ENCODE measurements at places on chromosomes 16 and 17. TPM values are rescaled to one million over a fixed set of nuclear protein-coding genes. Genes with fewer than 3 reads are reported as not detected.

- no peak for DNase-seq
Observed at GRCh38 chr16:21647562-21648164, 4.7 kb downstream of the IGSF6 start.

DNA sequence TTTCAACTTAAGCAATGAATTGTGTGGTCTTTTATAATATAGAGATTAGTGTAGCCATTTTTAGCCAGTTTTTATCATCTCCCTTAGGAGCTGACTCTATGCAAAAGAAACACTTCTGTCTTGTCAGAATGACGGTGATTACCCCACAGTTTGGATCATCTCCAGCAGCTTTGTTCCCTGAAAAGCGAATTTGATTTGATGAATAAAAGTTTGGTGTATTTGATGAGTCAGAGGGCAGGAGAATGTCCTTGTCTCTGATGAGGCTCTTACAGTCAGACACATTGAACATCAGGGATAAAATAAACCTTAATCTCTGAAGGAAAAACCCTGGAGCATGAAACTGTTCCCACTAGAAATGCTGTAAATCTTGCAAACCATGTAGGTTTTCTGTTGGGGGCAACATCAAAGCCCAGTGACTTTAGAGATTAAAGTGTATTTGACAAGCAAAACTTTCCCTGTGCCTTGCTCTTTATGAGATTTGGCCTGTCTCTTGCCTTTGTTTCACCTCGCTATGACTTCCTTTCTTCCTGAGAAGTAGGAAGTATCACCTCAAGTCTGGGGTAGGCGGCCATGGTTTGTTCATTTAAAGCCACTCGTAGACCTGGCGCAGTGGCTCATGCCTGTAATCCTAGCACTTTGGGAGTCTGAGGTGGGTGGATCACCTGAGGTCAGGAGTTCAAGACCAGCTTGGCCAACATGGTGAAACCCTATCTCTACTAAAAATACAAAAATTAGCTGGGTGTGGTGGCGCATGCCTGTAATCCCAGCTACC lies 209.3 kb downstream of the FTO start:
- peak; percentile 49 for DNase-seq

DNA sequence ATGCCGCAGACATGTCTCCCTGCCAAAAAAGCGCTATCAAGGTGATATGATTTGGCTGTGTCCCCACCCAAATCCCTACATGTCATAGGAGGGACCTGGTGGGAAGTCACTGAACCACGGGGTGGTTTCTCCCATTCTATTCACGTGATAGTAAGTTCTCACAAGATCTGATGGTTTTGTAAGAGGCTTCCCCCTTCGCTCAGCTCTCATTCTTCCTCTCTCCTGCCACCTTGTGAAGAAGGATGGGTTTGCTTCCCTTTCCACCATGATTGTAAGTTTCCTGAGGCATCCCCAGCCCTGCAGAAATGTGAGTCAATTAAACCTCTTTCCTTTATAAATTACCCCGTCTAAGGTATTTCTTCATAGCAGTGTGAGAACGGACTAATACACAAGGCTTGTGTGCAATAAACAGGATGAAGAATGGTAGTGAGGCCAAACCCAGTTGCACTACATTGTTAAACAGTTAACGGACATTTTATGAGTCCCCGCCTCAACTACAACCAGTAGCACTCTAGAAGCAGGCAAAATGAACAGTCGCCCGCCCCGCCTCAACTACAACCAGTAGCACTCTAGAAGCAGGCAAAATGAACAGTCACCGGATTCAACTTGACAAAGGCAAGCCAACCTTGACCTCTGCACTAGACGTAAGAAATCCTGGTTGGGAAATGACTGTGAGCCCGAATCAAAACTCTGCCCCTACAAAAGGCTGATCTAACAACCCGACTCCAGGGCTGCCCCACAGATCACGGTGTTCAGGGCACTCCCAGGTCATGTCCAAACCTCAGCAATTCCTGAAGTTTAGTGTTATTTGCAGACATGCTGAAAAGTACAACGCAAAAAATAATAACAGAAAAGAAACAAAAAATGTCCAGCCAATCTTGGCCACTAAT lies 26.3 kb downstream of the VPS53 start:
- peak; percentile 66 for DNase-seq

GRCh38 chr17:73514146-73514863 lies 129.9 kb downstream of the SDK2 start:
- no peak for DNase-seq

GRCh38 chr17:8056976-8057625 lies 18.2 kb downstream of the ALOX15B start:
- no peak for DNase-seq

DNA sequence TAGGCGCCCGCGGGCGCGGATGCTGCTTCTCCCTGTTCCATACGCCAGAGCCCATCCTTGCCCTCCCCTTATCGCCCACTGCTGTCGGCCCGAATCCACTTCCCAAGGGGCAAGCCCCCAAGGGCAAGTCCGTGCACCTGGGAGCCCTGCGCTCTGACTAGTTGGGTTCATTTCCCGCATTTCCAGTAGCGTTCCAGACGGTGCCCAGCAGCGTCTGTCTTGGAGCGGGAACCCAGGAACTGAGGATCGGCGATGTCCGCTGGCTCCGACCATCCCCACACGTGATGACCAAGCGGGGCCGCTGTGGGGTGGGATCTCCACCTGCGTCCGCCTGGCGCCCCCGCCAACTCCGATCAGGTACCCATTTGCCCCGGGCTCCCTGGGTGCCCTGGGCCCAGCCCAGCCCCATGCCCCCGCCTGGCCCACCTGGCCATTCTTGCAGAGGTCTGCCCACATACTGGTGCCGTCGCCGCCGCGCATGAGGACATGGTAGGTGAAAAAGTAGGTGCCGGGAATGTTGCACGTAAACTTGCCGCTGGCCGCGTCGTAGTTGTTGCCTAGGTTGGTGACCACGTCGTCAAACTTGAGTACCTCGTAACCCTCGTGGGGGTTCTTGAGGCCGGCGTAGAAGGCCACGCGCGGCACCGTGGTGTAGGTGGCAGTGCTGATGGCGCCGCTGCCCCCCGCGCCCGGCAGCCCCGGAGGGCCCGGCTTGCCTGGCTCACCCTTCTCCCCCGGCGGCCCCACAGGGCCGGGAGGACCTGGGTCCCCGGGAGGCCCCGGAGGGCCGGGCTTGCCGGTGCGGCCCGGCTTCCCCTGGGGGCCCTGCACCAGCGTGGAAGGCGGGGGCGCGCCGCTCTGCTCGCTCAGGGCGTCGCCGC lies 837 bp downstream of the C1QL1 start:
- DNase-seq = no peak

- DNase-seq = peak; percentile 75
Observed at GRCh38 chr17:74199306-74200092, 4.0 kb upstream of the RPL38 start.

- DNase-seq = peak; percentile 46
Observed at GRCh38 chr17:76091526-76092286, 11.9 kb downstream of the EXOC7 start.

- peak; percentile 38 for DNase-seq
Observed at GRCh38 chr17:49969134-49969759, at the start of gene DLX4. Gene DLX4, plus strand, starts transcription at chr17:49969190. Its CDS starts 279 bp downstream, at chr17:49969469.

Gene VPS4A
- 35.4 TPM for total RNA-seq

Gene HBQ1
- total RNA-seq = 0.34 TPM

Gene MYH8
- not detected for total RNA-seq

Gene IL21R
- total RNA-seq = under 0.01 TPM

All from dermis blood vessel endothelial cell (primary cell).